ENCODE measurements at places on chromosomes 16 and 17. TPM values are rescaled to one million over a fixed set of nuclear protein-coding genes. Genes with fewer than 3 reads are reported as not detected.

CSH1 gene
- not detected for total RNA-seq

GALR2 gene
- total RNA-seq, result not detected

GCGR gene
- not detected for total RNA-seq

BTBD17 gene
- not detected for total RNA-seq

CRYM gene
- 105 TPM for total RNA-seq

DNA sequence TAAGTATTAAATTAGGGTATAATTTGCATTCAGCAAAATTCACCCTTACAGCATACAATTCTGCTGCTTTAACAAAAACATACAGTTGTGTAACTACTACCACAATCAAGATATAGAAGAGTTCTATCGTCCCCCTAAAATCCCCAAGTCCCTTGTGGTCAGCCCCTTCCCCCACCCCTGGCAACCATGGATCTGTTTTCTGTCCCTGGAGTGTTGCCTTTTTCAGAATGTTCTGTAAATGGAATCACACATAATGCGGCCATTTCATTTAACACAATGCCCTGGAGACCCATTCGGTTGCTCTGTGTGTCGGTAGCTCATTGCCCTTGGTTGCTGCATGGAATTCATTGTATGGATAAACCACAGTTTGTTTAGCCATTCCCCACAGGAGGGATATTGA lies 190.2 kb downstream of the IRX5 start:
- DNase-seq, result no peak

GRCh38 chr17:33385133-33385532 lies 92.0 kb upstream of the ASIC2 start:
- no peak for DNase-seq

GRCh38 chr17:28008513-28008912 lies 34.0 kb upstream of the NLK start:
- no peak for DNase-seq

GRCh38 chr17:82689077-82689476 lies 9.4 kb downstream of the RAB40B start:
- no peak for DNase-seq

DNA sequence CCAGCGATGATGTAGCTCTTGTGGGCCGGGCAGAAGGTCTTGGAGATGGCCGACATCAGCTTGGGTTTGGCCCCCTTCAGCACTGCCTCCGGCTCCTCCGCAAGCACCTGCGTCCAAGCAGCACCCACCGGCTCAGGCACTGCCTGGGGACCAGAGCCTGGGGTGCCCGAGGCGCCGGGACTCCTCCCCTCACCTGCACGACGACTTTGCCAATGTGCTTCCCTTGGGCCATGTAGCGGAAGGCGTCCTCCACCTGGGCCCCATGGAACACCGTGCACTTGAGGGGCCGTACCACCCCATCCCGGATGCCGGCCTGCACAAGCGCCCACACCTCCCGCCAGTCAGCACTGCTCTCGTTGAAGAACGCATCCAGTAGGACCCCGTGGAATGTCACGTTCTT lies 15.0 kb downstream of the FASN start:
- DNase-seq, result no peak

GRCh38 chr16:53933407-53933806 lies 229.5 kb downstream of the FTO start:
- DNase-seq, result no peak

DNA sequence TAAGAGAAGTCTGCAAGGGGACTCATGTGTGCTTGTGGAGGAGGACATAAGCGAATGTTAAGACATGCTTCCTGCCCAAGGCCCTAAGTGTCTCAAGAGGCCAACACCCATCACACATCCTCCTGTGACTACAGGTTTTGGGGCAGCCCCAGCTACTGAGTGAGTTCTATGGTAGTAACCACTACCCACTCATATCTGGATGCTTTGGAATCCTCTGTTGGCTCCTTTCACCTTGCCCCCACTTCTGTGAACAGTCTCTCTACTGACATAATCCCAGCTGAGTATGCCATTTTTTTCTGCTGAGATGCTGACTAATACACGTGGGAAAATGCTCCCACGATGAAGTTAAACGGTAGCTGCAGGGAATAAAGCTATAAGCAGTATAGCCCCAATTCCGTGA lies 153.5 kb downstream of the VPS53 start:
- no peak for DNase-seq

DNA sequence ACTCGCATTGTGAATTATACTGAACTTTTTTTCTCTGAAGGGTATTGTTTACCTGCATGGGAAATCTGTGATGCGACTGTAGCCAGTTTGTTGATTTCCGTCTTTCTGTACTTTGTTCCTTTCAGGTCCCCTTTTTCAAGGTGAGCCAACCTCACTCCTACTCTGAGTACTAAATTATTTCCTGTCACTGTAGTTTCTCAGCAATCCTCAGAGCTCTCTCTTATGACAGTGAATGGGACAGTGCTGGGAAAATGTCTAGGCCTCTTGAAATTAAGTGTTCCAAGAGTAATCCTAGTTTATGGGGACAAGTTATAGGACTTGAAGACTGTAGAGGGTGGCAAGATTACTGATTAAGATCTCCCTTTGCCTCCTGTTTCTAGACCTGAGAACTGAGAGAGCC lies 167.6 kb downstream of the CNTNAP4 start:
- DNase-seq, result no peak

Measured in cardiac septum (tissue), 1 donor.